HFFc6 (cell line): ENCODE measurements at places on chromosomes 16 and 17.
A peak's percentile ranks its signal among the peaks of the same experiment; 100 is the strongest.

DNA sequence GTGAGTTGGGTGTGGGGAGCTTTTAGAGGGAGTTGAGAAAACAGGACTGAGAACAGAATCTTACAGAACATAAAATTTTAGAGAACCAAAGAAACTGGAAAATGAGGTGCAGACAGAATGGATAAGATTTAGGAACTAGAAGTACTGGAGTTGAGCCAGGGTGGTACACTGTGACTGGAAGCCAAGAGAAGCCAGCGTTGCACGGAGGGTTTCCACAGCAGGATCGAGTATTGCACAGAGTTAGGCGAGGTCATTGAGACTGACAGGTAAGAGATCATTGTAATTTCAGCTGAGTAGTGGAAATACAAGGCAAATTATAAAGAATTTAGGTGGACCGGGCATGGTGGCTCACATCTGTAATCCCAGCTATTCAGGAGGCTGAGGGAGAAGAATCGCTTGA, 6.6 kb downstream of the GSDMA start:
- no peak for DNase-seq

DNA sequence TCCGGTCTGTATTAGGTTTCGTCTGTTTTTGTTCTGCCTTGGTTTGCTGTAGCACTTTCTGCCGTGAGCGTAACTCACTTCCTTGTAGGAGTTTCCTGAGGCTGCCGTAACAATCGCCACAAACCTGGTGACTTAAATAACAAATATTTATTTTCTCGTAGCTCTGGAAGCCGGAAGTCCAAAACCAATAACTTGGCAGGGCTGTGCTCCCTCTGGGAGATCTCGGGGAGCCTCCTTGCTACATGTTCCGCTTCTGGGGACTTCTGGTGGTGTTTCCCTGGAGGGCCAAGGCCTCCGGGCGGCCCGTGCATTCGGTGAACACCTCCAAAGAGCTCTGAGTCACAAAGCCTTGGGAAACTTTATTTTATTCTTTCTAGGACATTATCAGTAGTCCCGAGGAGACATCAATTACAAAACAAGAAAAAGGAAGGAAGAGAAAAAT, 6.8 kb upstream of the WDR45B start:
- no peak for DNase-seq

DNA sequence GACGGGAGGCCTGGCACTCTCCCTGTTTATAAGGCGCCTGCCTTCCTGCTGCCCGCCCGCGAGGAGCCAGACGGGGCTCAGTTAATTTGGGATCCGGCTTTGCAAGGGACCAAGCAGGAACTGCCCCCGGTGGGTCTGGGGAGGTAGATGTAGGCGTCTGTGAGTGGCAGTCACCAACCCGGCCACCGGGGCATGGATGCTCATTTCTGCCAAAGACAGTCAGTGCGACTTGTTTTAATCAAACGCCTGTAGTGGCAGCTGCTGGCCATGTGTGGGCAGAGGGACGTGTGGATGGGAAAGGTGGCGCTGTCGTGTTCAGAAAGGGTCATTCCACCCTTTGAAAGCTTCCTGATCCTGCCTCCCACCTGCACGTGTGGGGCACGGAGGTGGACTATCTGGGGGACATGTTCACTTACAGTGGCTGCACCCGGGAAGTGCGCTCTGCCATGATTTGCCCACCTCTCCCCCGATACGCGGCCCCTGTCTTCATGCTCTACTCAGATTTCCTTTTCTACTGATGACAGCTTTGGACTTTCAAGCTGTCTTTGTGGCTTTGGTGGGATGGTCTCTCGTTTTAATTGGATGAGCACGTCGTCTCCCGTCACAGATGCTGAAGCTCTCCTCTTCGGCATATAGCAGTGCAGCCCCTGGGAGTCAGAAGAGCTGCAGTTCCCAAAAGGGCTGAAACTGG, 60.3 kb upstream of the CIBAR2 start:
- peak; percentile 57 for DNase-seq

GRCh38 chr17:29347831-29348629, 42.1 kb upstream of the TAOK1 start:
- DNase-seq: peak; percentile 62

GRCh38 chr16:4333308-4333638, 17.4 kb downstream of the GLIS2 start:
- no peak for DNase-seq

DNA sequence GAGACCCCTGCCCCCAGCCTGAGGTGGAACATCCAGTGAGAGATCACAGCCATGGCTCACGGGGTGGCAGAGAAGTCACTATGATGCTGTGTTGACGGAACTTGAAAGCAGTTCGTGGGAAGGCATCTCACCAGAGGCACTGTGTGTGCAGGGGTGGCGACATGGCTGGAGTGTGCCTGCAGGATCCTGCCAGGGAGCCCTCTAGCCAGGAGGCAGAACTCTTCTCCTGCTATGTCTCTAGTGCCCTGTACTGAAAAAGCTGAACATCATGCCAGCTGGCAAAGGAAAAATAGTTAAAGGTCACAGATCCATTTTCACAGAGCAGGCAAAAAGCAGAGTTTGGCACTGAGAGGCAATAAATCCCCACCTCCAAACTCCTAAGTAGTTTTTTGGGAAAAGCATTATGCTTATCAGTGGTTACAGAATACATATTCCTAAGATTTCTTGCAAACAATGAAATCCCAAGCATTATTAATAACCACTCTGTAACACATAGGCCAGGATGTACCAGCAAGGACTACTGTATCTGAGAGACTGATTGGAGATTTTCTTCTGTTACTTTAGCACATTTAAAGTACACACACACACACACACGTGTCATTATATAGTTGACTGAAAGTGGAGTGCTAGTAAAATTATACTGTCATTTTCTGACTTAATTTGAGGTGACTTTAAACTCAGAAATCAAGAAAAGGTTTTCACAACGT, 36.8 kb downstream of the TNRC6C start:
- DNase-seq: no peak

DNA sequence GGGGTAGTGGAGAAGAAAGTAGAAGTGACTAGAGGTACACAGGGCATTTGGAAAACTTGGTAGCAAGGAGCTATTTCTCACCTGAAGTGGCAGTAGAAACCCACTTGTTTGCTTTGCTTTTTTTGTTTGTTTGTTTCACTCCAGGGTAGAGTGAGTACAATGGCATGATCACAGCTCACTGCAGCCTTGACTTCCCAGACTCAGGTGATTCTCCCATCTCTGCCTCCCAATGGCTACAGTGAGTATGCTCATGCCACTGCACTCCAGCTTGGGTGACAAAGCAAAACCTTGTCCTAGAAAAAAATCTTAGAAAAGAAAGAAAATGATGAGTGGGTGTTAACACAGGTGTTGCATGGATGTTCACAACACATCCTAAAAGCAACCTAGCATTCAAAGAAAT, 40.4 kb downstream of the SCNN1G start:
- DNase-seq: no peak

- DNase-seq: no peak
These were observed 24.0 kb downstream of the PIK3R5 start for GRCh38 chr17:8941520-8941919.

DNA sequence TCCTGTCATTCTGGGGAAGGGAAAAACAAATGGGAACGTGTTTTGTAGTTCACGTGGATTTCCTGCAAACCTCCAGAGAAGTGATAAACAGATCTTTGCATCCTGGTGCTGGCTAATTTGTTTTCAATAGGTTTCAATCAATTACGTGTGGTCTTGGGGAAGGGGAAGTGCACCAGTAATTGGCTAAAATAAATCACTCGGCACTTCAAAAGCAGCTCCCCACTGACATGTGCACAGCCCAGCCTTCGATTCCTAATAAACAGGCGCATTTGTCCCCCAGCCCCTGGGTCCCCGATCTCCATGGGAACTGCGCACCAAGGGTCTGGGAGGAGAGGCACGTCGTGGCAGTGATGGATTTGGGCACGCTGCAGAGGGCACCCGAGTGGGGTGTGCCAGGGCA, 112.9 kb upstream of the GSE1 start:
- DNase-seq: no peak

- DNase-seq: no peak
These were observed 110.9 kb upstream of the NUDT7 start for GRCh38 chr16:77611386-77611785.
